ENCODE measurements at places on chromosomes 5 and 9.

DNA sequence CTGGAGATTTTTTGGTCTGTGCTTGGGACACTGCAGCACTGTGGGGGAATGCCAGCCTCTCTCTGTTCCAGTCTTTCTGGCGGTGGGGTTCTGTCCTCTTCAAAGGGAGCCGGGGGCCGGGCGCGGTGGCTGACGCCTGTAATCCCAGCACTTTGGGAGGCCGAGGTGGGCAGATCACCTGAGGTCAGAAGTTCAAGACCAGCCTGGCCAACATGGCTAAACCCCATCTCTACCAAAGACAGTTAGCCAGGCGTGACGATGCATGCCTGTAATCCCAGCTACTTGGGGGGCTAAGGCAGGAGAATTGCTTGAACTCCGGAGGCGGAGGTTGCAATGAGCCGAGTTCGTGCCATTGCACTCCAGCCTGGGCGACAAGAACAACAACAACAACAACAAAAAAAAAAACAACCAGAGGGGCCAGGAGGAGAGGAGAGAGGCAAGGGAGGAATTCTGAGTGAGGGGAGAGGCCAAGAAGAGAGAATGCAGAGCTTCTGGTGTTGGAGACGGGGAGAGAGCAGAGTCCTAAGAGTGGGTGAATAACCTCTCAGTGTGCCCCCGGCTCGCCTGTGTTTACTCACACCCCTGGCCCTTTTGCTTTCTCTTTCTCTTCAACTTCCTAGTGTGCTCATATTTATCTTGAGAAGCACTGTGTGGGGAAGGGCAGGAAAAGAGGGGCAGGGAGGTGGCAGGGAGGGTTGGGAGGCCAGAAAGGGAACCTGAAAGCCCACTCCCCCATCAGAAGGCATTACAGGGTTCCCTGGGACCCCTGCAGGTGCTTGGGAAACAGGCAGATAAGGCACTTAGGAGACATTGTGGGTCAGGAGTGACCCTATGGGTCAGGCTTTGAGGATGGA is 3.2 kb upstream of the SET start:
- DNase-seq = no peak

DNA sequence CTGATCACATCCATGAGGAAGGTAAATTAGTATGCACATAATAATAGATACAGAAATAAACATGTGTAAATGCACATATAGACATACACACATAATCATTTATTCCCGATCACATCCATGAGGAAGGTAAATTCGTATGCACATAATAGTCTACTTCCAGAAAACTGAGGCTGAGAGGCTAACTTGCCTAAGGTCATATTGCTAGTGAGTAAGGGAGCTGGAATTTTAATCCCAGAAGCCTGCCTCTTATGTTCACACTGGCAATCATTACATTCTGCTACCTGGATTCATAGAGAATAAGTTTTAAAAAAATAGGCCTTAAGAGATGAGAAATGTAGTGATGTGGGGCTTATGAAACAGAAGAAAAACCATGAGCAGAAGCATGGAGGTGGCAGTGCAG is 716.3 kb downstream of the BRINP1 start:
- no peak for DNase-seq

DNA sequence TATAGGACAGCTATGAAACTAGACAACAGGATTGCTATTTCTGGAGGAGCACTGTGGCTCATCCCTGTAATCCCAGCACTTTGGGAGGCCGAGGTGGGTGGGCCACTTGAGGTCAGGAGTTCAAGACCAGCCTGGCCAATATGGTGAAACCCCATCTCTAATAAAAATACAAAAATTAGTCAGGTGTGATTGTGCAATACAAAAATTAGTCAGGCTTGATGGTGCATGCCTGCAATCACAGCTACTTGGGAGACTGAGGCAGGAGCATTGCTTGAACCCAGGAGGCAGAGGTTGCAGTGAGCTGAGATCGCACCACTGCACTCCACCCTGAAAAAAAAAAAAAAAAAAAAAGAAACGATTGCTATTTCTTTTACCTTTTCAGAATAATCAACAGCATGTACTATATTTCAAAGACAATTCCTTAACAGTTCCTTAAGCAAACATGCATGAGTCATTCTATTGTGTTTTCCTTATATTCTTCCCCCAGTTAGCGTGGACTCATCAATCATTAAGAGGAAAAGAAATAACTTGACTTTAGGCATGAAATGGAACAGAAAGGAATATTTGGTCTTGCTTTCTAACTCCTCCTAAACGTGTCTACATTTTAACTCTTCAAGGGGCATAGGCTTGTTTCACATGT is 162.6 kb downstream of the TAF11L14 start:
- no peak for DNase-seq

- DNase-seq = no peak
These were observed 24.3 kb downstream of the NUP214 start for GRCh38 chr9:131149688-131150053.

DNA sequence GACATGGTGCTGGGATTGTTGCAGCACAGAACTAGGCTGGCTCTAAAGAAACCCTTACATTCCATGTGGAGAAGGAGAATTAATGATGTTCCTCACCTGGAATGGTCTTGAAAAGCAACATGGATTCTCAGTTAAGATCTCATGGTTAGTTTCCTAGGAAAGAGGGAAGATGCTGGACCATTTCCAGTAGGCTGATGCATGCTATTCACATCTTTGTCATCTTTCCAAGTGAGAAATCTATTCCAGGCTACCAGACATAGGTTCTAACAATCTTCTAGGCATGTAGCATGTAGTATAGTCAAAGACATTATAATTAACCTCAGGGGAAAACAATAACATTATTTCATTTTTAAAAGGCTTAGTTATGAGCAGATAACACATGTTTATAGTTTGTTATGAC is 44.3 kb downstream of the TMEM252 start:
- no peak for DNase-seq

- DNase-seq = no peak
These were observed 89.2 kb upstream of the PRLR start for GRCh38 chr5:35319333-35320002.

DNA sequence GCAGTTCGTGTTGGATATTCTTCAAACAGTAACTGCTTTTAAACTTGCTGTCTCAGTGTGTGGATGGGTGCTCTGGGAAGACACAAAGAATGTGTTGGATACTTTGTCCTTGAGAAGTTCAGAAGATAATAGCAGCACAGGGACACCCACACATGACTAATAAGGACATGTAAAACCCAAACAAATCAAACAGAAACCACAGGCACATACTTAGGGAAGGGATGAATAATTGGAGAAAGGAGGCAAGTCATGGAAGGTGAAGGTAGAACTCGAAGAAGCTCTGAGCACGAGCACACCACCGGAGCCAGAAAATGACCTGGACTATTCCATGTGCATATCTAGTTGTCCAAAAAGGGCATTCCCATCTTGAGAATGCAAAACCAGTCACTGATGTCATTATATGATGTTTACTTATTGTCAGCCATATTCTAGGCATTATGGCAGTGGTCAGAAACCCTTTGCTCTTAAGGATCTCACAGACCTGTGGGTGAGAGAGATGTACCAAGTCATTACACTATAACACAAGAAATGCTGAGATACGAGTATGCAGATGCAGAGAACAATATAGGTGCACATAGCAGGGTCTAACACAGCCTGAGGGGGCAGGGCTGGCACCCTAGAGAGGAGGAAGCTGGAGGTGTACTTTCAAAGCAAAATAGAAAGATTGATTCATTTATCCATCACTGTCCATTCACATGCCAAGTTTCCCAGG is 152.9 kb downstream of the PIK3R1 start:
- DNase-seq = no peak

- no peak for DNase-seq
These were observed 249.6 kb downstream of the PAPPA start for GRCh38 chr9:116403171-116403570.

DNA sequence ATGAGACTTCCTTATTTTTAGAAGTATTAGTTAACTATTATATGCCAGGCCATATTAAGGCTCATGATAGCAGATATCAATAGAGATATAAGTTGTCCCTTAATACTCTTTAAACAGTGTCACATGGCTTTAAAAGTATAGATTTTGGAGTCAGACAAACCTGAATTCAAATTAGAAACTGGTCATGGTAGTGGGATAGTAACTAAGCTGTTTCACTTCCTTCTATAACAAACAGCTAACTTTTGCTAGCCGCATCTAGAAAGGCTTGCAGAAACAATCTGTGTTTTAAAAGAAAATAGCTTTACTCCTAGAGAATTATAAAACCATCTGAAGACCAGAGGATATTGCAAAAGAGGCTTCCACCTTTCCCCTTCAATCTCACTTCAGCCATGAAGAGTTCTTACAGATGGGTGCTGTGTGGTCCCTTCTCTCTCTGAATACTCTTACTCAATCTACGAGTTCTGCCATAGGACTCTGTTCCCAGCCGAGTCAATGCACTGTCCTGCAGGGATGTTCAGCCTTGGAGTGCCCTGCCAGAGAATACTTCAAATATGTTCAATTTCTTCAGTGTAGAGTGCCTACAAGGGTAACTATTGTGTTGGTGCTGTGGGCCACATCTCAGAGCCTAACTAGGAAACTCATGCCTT is 810.2 kb downstream of the EFNA5 start:
- no peak for DNase-seq

DNA sequence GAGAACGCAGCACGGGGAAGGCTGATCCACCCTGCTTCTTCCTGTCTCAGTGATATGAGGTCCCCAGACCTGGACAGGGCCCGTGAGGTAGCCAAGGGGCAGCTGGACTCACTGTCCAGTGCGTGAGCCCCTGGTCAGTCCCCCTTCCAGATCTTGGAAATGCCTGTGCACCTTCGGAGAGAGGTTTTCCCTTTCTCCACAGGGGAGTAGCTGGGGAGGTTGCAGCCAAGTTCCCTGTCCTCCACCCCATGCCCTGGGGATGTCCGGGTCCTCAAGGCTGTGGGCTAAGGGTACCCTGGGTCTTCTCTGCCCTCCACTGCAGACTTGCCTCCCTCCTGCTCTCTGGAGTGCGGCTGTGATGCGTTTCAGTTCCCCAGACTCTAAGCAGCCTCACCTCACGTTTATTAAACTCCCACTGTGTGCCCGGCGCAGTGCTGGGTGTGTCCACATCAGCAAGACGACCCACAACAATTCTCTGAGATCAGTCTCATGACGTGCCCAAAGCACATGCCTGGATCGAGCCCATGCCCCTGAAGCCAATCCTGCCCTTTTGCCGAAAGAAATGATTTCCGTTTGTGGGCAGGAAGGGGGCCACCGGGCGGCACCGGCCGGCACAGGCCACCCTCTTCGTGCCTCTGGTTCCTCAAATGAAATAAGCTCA is 101.3 kb upstream of the PHYKPL start:
- DNase-seq = no peak

DNA sequence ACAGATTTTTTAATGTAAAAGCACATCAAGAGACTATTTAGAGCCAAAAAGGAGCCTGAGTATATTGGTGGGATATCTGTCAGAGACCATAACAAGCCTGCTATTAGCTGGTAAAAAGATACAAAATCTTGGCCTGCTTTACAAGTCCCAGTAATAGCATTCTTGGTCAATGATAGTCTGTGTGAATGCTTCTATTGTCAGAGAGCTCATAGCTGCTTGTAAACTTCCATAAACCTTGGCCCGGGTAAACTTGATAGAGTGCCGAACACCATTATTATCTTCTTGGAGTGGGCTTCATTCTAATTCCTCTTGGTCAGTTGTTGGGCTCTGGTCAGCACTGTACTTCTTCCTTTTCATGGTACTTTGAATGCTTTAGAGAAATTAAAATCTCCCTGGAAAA is 64.0 kb downstream of the UBAP1 start:
- DNase-seq = no peak

DNA sequence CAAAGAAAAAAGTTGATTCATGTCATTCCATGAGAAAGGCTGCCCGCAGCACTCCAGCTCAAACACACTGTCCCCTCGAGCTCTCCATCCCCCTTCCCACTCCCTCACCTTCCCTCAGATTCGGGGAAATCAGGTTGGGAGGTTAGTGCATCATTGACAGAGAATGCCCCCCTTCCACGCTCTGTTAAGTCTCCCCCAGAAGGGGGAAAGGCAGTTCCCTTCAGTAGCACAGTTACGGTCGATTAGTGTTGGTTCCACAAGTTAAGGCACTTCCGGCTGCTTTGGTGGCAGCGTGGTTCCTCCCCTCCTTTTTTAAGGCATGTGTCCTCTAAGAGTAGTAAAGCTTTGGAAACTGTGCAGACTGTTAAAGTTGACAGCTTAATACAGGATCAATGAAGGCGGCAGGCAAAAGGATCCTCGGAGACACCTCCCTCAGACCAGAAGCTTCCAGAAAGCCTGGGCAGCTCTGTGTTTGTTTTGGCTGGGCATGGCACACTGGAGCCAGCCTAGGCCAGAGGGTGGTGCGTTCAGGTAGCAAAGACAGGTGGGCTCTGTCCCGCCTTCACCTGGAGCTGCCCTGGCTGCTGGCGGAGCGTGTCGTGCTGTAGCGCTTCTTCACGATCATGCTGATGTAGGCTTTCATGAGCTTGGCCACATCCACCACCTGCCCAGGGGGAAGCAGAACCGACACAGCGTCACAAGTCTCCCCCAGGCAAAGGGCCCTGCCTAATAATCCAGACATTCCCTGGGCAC is 49.5 kb upstream of the RETREG1 start:
- no peak for DNase-seq

- peak; percentile 79 for DNase-seq
These were observed 75.9 kb downstream of the NMUR2 start for GRCh38 chr5:152329207-152329606.

- no peak for DNase-seq
These were observed 98.4 kb downstream of the FNBP1 start for GRCh38 chr9:129944506-129945116.

- no peak for DNase-seq
These were observed 383.2 kb downstream of the CHSY3 start for GRCh38 chr5:130287438-130287837.

DNA sequence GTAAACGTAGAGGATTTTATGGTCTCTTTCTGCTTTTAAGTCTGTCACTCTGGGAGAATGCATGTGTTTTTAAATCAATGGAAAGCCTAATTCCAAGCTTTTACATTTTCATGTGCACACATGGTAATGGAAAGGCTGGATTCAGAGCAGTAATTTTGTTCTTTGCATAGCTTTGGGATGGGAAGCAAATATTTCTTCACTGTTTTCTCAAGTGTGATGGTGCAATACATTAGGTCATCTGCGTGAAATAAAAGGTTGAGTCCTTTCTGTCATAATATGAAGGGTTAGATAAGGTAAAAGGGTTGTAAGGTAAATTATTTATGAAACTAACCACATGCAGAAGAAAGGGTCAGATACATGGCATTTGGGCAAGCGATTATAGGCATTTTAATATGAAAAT is 88.2 kb upstream of the NR3C1 start:
- no peak for DNase-seq
